Activated T-helper 2 cell treated with anti-CD3 and anti-CD28 coated beads, Interferon-gamma antibody, Interleukin-2, Interleukin-4, amounts not matched to agents 10 μg/mL and 5 μg/mL and 100 μg/mL, durations not matched to agents 14 hours and 24 hours and 36 hours (primary cell): ENCODE measurements at places on chromosomes 11 and 22. TPM values are rescaled to one million over a fixed set of nuclear protein-coding genes. Genes with fewer than 3 reads are reported as not detected.

The C11orf52 gene
- not detected in 2 replicates for total RNA-seq

The CAPN5 gene
- 0.32 and 0.55 TPM in 2 replicates for total RNA-seq

The AIFM3 gene
- total RNA-seq, result 0.23 and 0.30 TPM in 2 replicates

The RAB3IL1 gene
- 0.09 TPM in 1 of 2 replicates, not detected in the other for total RNA-seq

The UBTFL1 gene
- total RNA-seq, result not detected in 2 replicates

The SESN3 gene
- total RNA-seq, result 73.2 and 74.9 TPM in 2 replicates

GRCh38 chr11:107014871-107015270 lies 3.4 kb downstream of the GUCY1A2 start:
- DNase-seq, result no peak

DNA sequence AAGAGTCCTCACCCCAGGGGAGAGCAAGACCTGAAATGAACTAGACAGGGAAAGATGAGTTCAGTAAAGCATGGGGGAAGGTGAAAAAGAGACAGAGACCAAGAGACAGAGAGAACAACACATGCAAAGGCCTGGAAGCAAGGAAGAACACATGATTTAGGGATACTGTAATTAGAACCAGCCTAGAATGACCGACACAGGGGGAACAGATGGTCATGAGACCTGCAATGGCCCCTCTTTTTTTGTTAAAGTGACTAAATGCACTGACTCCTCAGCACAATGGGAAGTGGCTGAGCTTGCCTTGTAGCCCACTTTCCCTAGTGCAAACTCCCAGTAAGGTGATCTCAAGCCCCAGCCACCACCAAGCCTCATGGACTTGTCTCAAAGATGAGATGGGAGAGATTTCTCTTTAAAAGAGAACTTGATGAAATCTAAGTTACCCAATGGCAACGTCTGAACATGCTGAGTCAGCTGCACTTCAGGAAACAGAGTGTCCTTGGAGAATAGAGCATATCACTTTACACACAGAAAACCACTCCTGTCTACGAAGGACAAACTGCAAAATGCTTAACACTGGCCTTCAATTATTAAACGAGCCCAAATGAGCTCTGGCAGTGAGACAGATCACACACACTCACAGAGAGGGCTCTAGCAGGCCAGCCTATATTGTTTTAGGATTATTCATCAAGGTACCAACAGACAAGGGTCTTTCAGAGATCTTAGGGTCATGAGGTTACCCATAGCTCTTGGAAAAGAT lies 91.0 kb downstream of the SERGEF start:
- DNase-seq, result no peak

GRCh38 chr11:16280256-16280682 lies 76.1 kb downstream of the SOX6 start:
- DNase-seq, result no peak

DNA sequence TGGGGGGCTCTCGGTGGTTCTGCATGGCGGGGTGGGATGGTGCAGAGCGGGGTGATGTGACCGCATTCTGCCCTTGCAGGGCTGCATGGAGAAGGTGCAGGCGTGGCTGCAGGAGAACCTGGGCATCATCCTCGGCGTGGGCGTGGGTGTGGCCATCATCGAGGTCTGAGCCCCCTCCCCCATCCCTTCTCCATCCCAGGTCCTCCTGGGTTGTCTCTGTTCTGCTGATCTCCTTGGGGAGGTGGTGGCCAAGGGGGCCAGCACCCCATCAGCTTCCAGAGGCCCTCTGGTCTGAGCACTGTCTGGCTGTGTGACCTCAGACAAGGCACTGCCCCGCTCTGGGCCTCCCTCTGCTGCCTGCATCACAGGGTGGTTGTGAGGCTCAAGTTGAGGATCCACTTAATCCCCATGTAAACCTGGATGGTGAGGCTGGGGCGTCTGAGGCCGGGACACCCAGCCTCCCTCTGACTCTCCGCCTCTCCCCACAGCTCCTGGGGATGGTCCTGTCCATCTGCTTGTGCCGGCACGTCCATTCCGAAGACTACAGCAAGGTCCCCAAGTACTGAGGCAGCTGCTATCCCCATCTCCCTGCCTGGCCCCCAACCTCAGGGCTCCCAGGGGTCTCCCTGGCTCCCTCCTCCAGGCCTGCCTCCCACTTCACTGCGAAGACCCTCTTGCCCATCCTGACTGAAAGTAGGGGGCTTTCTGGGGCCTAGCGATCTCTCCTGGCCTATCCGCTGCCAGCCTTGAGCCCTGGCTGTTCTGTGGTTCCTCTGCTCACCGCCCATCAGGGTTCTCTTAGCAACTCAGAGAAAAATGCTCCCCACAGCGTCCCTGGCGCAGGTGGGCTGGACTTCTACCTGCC lies 53.3 kb downstream of the CD82 start:
- no peak for DNase-seq

GRCh38 chr22:42202669-42203068 lies 67.8 kb downstream of the TCF20 start:
- peak; percentile 31 for DNase-seq

GRCh38 chr22:32331918-32332725 lies 25.5 kb upstream of the RFPL3 start:
- peak; percentile 6 for DNase-seq

DNA sequence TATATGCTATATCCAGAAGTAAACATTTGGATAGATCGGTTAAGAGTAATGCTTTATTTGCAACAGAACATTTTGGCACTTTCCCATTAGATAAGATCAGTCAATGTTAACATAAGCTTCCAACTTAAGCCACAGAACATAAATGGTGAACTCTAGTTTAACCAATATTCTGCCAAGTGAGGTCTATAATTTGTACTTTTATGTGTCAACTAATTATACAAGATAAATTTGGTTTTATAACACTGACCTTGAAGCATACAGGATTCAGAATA lies 23.5 kb upstream of the BLID start:
- no peak for DNase-seq

GRCh38 chr11:96306933-96307775 lies 35.8 kb downstream of the MAML2 start:
- no peak for DNase-seq

GRCh38 chr22:35684270-35684700 lies 33.4 kb upstream of the APOL5 start:
- no peak for DNase-seq
